ENCODE measurements at places on chromosomes 13 and 19. TPM values are rescaled to one million over a fixed set of nuclear protein-coding genes. Genes with fewer than 3 reads are reported as not detected.

- H3K36me3 ChIP-seq: no peaks in the 10 kb centered on the region
- no peaks in the 10 kb centered on the region for H3K27me3 ChIP-seq
- no peak overlapping the region for H3K27ac ChIP-seq
- H3K4me1 ChIP-seq: peaks cover 7% of the 10 kb centered on the region
These were observed 46.5 kb upstream of the KPNA3 start for GRCh38 chr13:49838989-49839388.

ACP7 gene
- 0.24 TPM for polyA plus RNA-seq

GRCh38 chr13:38658906-38659305 is 28.0 kb upstream of the FREM2 start:
- no peak for DNase-seq
- no peak overlapping the region for H3K4me3 ChIP-seq
- peaks cover 2% of the 10 kb centered on the region for H3K4me1 ChIP-seq
- no peaks in the 10 kb centered on the region for H3K36me3 ChIP-seq
- no peaks in the 10 kb centered on the region for H3K27me3 ChIP-seq

GRCh38 chr19:4375164-4376027 is 25.0 kb downstream of the SH3GL1 start:
- no peaks in the 10 kb centered on the region for H3K27me3 ChIP-seq
- no peak overlapping the region for H3K4me3 ChIP-seq
- peaks cover 72% of the 10 kb centered on the region for H3K4me1 ChIP-seq
- peak; percentile 73 for DNase-seq
- peak overlapping the region; percentile 80 for H3K27ac ChIP-seq

DNA sequence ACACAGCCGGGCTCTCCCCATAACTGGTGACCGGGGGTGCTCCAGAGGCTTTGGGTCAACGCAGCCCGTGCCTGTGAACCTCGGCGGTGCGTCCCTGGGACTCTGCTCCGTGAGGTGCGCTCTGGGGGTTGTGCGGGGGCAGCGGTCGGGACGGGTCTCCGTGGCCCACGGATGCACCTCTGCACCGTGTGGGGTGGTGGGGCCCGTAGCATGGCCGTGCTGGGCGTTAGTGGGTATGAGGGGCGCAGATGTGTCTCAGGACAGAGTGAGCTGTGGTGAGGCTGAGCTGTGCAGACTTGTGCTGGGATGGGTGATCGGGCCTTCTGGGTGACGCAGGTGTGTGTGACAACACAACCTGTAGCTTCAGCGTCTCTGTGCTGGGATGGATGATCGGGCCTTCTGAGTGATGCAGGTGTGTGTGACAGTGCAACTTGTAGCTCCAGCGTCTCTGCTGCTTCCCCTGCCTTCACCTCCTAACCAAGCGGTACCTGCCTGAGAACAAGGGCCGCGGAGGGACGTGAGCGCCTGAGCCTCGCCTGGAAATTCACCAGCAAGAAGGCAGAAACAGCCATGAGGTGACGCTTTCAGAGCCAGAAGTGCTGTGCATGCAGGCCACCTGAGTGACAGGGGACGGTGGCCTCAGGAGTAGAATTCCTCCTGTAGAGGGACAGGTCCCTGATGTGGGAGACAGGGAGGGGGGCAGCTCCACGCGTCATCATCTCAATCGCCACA is 599 bp downstream of the ZNF331 start:
- H3K36me3 ChIP-seq: no peaks in the 10 kb centered on the region
- peaks cover 3% of the 10 kb centered on the region for H3K4me1 ChIP-seq
- H3K27ac ChIP-seq: no peak overlapping the region
- H3K27me3 ChIP-seq: no peaks in the 10 kb centered on the region
- peak overlapping the region; percentile 68 for H3K4me3 ChIP-seq

GRCh38 chr19:13684021-13684420 is 80.3 kb upstream of the MRI1 start:
- H3K4me3 ChIP-seq: no peak overlapping the region
- H3K36me3 ChIP-seq: no peaks in the 10 kb centered on the region
- H3K27ac ChIP-seq: no peak overlapping the region
- no peaks in the 10 kb centered on the region for H3K4me1 ChIP-seq
- no peak for DNase-seq
- peaks cover 19% of the 10 kb centered on the region for H3K27me3 ChIP-seq

DNA sequence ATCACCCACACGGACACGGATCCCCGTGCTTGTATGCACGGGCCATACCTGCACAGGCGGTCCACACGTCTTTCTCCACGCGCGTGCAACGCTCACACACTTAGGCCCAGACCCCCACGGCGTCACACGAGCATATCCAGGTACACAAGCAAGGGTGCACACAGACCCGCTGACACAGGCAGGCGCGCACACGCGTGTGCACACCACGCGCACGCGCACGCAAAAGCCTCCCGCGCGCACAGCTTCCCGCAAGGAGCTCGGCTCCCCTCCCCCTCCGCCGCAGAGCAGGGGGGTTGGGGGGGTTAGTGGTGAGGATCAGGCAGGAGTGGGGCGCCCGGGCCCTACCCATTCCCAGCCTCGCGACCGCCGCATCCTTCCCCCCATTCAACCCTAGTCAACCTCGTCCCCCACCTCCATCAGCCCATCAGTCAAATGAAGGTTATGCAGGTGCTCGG is 407 bp downstream of the RAB3A start:
- peak; percentile 69 for DNase-seq
- H3K36me3 ChIP-seq: peaks cover 2% of the 10 kb centered on the region
- H3K4me1 ChIP-seq: peaks cover 20% of the 10 kb centered on the region
- peak overlapping the region; percentile 63 for H3K27ac ChIP-seq
- H3K27me3 ChIP-seq: no peaks in the 10 kb centered on the region
- peak overlapping the region; percentile 71 for H3K4me3 ChIP-seq

GRCh38 chr19:4878491-4878968 is 11.1 kb upstream of the PLIN3 start:
- H3K4me3 ChIP-seq: no peak overlapping the region
- no peaks in the 10 kb centered on the region for H3K4me1 ChIP-seq
- H3K27me3 ChIP-seq: no peaks in the 10 kb centered on the region
- no peaks in the 10 kb centered on the region for H3K36me3 ChIP-seq
- no peak overlapping the region for H3K27ac ChIP-seq

MLLT1 gene
- 19.0 TPM for polyA plus RNA-seq

DNA sequence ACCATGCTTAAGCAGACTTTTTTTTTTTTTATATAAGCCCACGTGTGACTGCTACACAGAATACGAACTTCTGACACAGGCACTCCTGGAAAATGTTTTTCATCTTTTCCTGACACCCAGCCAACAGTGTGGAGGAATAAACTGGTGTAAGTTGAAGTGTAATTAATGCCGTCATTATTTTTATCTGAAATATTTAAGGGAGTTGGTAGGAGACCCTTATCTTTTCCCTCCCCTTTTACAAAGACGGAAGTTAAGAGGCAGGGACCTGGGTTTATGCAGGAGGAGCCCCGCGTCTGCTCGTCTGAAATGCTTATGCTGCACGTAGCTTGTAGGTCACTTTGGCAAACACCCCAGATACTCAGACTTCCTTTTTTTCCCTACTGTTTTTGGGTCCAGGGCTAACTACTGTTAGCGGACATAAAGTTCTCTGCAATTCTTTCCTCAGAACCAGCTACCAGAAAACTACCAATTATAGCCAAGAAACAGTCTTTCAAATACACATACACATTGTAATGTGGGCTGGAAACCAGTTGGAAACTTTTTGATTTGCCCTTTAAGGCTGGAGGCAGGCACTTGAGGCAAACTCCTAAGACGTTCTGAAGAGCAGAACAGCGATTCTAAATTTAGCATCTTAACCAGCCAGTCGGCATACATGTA is 50.8 kb downstream of the EFNB2 start:
- no peak overlapping the region for H3K27ac ChIP-seq
- H3K27me3 ChIP-seq: no peaks in the 10 kb centered on the region
- DNase-seq: no peak
- H3K4me1 ChIP-seq: no peaks in the 10 kb centered on the region
- no peaks in the 10 kb centered on the region for H3K36me3 ChIP-seq

CGB2 gene
- polyA plus RNA-seq: 0.64 TPM

GRCh38 chr19:58406818-58407657 is 1.4 kb upstream of the ZNF584 start:
- H3K4me1 ChIP-seq: no peaks in the 10 kb centered on the region
- H3K4me3 ChIP-seq: peak overlapping the region; percentile 84
- H3K36me3 ChIP-seq: no peaks in the 10 kb centered on the region

DNA sequence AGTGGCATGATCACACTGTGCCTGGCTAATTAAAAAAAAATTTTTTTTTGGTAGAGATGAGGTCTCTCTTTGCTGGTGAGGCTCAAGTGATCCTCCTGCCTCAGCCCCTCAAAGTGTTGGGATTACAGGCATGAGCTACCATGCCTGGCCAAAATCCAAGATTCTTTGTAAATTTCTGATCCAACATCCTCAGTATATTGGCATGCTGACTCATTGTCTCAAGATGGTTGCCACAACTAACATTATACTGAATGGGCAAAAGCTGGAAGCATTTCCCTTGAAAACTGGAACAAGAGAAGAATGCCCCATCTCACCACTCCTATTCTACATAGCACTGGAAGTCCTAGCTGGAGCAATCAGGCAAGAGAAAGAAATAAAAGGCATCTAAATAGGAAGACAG is 100.0 kb downstream of the KLF5 start:
- no peaks in the 10 kb centered on the region for H3K4me1 ChIP-seq
- peak overlapping the region; percentile 79 for H3K27ac ChIP-seq
- H3K36me3 ChIP-seq: no peaks in the 10 kb centered on the region

DNA sequence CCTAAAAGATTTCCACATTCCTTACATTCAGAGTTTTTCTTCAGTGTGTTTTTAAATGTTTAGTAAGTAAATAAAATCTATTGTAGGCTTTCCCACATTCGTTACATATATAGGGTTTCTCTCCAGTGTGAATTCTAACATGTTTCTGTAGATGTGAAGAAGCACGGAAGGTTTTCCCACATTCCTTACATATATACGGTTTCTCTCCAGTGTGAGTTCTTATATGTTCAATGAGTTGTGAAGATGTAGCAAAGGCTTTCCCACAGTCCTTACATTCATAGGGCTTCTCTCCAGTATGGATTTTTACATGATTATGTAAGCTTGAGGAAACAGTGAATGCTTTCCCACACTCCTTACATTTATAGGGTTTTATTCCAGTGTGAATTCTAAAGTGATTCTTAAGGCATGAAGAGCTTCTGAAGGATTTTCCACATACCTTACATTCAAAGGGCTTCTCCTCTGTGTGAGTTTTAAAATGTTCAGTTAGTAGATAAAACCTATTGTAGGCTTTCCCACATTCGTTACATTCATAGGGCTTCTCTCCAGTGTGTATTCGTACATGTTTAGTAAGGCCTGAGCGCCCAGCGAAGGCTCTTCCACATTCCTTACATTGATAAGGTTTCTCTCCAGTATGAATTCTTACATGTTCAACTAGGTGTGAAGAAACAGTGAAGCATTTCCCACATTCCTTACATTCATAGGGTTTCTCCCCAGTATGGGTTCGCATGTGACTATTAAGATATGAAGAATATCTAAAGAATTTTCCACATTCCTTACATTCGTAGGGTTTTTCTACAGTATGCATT is 18.2 kb downstream of the ZNF121 start:
- DNase-seq: no peak
- H3K4me1 ChIP-seq: no peaks in the 10 kb centered on the region
- H3K36me3 ChIP-seq: peaks cover 90% of the 10 kb centered on the region
- no peaks in the 10 kb centered on the region for H3K27me3 ChIP-seq
- H3K27ac ChIP-seq: no peak overlapping the region
- no peak overlapping the region for H3K4me3 ChIP-seq

DNA sequence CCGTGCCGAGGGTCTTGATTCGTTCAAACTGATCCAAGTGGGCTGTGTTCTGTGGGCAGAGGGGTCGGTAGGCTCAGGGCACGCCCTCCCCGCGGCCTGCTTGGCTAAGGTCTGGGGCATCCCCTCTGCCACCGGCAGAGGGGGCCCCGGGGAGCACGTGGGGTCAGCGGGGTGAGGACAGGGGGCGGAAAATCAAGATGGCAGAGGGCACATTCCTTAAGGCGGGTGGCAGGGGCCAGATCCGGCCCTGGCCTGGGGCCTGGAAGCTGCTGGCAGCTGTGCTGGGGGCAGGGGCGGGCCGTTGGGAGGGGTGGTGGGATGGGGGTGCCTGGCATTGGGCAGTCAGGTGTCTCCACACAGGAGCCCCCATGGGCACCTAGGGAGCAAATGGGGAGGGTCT is 10.7 kb downstream of the PRKACA start:
- no peak overlapping the region for H3K27ac ChIP-seq
- no peak for DNase-seq
- no peak overlapping the region for H3K4me3 ChIP-seq
- H3K4me1 ChIP-seq: no peaks in the 10 kb centered on the region
- no peaks in the 10 kb centered on the region for H3K27me3 ChIP-seq
- peaks cover 7% of the 10 kb centered on the region for H3K36me3 ChIP-seq

DNA sequence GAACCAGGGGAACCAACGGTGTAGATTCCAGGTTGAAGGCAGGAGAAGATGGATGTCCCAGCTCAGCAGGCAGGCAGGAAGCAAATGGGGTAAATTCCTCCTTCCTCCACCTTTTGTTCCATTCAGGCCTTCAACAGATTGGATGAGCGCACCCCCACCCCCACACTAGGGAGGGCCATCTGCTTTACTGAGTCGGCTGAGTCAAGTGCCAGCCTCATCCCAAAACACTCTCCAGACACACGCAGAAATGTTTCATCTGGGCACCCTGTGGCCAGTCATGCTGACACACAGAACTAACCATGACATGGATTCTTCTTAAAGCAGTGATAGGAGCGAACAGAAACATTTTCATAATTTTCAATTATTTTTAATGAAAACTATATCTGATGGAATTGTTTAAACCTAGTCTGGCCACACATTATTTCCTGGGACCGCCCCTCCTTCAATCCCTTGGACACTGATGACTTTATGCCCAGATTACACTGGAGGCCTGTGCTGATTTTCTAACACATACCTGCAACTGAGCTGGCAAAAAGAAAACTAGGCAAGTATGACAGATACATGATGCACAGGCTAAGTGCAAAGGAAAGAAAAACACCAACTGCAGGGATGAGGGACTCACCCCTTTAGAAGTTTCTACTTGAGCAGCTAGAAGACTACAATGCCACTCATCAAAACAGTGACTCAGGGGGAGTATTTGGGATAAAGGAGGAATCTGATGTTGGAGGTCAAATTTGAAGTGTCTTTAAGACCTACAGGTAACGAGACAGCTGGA is 154.2 kb downstream of the TNFRSF19 start:
- peak overlapping the region; percentile 71 for H3K27ac ChIP-seq
- no peaks in the 10 kb centered on the region for H3K27me3 ChIP-seq
- H3K4me1 ChIP-seq: peaks cover 15% of the 10 kb centered on the region

GRCh38 chr13:100491164-100491842 is 97.3 kb downstream of the GGACT start:
- peaks cover 2% of the 10 kb centered on the region for H3K4me1 ChIP-seq
- H3K27me3 ChIP-seq: no peaks in the 10 kb centered on the region
- no peaks in the 10 kb centered on the region for H3K36me3 ChIP-seq
- H3K4me3 ChIP-seq: no peak overlapping the region
- no peak overlapping the region for H3K27ac ChIP-seq
- no peak for DNase-seq

PCP2 gene
- not detected for polyA plus RNA-seq

DNA sequence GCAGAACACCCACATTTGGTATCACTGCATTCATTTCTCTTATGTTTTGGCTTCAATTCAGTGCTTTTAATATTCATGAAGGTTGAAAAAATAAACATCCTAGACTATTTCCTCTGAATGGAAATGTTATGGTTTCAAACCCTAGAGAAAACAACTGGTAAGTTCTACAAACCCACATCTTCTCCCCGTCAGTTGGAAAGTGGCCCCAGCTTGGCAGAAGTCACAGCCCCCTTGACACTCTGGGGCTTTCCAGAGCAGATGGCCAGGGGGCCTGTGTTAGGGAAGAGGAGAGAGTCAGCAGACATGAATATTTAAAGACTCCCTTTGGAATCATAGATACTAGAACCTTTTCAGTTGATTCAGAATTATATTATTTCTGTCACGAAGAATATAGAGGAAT is 123.9 kb downstream of the SHISA2 start:
- no peaks in the 10 kb centered on the region for H3K36me3 ChIP-seq
- H3K27ac ChIP-seq: no peak overlapping the region
- H3K4me3 ChIP-seq: no peak overlapping the region
- no peak for DNase-seq
- no peaks in the 10 kb centered on the region for H3K27me3 ChIP-seq
- H3K4me1 ChIP-seq: peaks cover 5% of the 10 kb centered on the region
